ENCODE measurements at places on chromosomes 7 and 10.

DNA sequence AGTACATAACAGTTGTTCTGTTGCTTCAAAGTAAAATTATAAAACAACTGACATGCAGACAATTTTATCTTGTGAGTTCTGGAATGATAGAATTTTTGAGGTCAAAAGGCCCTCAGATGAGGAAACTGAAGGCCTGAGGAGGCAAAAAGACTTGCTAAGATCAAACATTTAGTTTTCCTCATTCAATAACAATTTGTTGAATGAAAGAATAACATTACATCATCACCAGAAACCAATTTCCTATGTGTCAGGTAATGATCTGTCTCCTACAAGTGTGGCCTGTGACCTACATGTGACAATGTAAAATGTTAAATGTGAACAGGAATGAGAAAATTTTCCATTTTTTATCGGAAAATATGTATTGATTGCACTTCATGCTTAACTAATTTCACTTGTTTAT lies 16.6 kb upstream of the ASB4 start:
- no peak for DNase-seq

- DNase-seq, result no peak
Measured at GRCh38 chr10:132648072-132648850, 110.7 kb downstream of the INPP5A start.

DNA sequence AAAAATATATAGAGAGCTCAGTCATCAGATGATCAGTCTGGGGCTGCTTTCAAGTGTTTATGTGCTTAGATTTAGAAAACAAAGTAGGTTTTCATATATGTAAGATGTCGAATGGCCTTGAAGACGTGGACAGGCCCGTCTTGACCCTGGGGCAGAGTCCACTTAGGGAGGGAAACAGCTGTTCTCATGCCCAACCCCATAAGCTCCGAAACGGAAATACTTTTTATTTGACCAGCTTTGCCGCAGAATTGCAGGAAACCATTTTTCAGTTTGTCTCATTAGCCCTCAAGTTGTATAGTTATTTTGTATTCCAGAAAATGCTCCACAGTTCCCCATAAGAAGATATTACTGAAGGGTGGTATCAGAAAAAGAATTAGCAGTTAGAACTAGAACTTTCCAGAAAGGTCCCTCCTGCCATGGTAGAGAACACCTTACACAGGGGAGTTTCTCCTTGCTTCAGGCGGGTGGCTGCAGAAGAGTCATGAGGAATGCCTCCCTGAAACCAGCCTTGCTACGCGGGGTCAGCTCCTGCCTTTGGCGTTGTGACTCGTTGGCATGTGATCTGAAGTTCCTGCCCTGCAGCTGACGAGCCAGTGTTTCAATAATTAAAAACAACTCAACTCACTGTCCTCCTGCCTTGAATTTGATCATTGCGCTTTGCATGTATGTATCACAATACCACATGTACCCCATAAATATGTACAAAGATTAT lies 192.7 kb downstream of the CELF2 start:
- no peak for DNase-seq

GRCh38 chr7:152894295-152895170 lies 135.0 kb downstream of the ACTR3B start:
- DNase-seq, result no peak

DNA sequence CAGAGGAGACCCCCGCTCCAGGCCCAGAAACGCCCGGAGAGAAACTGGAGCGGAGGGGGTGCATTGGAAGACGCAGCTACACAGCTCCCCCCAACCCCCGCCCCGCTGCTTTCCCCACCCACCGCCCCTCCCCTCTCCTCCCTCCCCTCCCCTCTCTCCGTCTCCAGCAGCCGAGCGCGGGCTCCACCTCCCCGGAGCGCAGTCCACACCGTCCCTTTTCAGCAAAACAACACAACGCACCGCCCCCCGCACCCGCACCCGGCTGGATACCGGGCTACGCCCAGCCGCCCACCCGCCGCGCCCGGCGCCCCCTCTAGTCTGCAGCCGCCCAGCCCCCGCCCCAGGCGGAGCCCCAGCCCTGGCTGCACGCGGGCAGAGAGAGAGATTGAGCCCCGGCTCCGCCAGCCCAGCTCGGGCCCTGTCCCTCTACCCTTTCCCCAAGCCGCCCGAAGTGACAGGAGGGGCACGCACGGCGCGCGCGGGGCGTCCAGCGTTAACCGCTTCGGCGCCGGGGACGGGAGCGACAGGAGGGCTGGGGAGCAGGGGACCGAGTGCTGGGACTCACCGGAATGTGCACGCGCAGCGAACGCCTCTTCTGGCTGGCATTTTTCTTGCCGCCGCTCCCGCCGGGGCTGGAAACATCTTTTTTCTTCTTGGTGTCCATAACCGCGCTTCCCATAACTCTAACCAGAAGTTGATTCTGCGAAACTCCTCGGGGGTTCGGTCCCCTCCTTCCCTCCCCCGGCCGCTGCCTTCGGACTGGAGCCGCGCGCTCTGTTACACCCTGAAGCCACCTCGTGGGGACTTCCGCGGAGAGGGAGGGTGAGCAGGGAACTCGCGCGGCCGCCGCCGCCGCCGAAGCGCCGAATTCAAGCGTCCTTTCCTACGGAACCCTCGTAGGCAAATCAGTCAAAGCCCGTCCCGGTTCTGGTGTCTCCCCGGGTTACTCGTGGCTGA lies 695 bp downstream of the PRKAG2 start:
- DNase-seq, result peak; percentile 61

- no peak for DNase-seq
Measured at GRCh38 chr10:82277591-82277990, 402.6 kb downstream of the NRG3 start.

Measured in PC-9 (cell line).